ENCODE measurements at places on chromosomes 5 and 9.

DNA sequence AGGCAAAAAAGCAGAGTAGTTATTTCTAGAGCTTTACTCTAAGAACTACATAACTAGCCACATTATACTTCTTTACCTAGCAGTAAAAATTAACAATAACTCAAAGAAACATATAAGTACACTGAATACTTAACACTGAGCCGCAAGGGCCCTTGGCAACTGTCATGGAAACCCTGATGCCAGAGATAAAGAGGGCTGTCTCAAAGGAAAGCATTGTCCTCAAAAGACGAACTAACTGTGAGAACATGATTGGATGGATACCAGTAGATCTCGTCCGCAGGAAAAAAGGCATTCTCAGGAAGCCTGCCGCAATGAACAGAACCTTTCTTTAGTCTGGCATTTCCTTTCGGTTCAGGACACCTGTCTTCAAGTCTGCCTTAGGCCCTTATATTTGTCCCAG, 379.0 kb upstream of the SLC30A5 start:
- DNase-seq = no peak

DNA sequence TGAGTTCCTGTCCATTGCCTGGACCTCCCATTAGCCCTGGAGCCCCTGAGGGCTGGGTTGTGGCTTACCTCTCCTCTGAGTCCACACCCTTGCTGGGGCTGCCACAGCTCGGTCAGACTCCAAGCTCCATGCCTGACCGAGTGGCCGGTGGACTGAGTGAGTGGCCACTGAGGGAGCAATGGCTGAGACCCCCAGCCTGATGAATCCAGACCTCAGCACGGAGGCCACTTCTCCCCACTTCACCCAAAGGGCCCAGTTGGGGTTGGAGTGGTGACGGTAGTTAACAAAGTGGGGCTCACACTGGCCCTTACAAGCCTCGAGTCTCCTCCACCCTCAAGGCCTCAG, 28.8 kb downstream of the PDGFRB start:
- no peak for DNase-seq

GRCh38 chr5:78929833-78930232, 55.3 kb downstream of the ARSB start:
- DNase-seq = no peak

GRCh38 chr9:7777771-7778170, 21.8 kb downstream of the DMAC1 start:
- no peak for DNase-seq

DNA sequence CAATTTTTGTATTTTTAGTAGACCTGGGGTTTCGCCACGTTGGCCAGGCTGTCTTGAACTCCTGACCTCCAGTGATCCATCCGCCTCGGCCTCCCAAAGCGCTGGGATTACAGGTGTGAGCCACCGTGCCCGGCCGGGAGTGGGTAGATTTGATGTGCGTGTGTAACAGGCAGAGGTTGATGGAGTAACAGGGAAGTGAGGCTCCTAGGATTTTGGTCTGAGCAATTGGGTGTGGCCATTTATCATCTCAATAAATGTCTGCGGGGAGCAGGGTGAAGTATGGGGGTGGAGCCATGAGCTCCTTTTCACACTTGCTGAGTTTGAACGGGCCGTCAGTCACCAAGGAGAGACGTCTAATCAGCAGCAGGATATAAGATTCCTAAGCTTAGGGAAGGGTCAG, 1.2 kb upstream of the REXO4 start:
- DNase-seq = no peak

DNA sequence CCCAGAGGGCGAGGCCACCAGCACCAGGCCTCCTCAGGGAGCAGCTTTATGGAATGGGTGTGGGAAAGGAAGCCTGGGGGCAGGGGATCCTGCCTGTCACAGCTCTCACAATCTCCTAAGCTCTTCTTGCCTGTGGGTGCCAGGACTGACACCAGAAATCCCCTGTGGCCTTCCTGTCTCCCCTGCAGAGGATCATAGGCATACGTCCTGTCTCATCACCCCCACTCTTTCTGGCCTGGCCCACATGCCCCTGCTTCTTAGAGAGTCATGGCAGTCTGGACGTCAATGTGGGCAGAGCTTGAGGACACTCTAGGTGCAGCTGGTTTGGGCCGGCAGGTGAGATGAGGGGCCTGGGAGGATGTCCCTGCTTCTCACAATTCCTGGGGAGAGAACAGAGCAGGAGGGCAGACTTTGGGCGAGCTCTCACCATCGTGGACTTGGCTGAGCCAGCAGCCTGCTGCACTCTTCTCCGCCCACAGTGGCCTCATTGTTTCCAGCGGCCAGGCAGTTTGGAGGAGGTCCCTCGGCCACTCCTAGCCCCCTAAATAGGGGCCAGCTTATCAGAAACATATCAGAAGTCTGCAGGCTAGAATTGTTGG, 67.3 kb upstream of the ZFR start:
- no peak for DNase-seq

- no peak for DNase-seq
These were observed 197.9 kb downstream of the CFAP90 start for GRCh38 chr5:7653046-7653445.

GRCh38 chr9:132026932-132027585, 52.6 kb downstream of the MED27 start:
- DNase-seq = no peak

GRCh38 chr5:98110282-98110691, 663.2 kb upstream of the RGMB start:
- no peak for DNase-seq

- no peak for DNase-seq
These were observed 36.0 kb downstream of the FOXD1 start for GRCh38 chr5:73412597-73412988.

- no peak for DNase-seq
These were observed 1094.9 kb downstream of the MAT2B start for GRCh38 chr5:164600274-164600673.

DNA sequence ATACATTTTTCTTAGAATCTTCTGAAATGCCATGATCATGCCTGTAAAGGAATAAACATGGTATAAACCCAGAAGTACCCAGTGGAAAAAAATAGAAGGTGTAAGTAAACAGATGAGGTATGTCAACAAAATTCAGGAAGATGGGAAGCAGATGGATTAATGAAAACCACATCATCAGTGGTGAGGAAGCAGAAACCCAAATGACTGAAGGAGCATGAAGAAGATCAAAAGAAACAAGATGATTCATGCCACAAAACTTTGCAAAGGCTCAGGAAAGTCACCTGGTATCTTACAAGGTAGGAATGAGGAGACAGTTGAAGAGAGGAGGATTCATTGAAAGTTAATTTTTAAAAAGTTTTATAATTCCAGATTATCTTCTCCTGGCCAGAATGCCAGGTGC, 132.8 kb upstream of the PAPPA start:
- no peak for DNase-seq

DNA sequence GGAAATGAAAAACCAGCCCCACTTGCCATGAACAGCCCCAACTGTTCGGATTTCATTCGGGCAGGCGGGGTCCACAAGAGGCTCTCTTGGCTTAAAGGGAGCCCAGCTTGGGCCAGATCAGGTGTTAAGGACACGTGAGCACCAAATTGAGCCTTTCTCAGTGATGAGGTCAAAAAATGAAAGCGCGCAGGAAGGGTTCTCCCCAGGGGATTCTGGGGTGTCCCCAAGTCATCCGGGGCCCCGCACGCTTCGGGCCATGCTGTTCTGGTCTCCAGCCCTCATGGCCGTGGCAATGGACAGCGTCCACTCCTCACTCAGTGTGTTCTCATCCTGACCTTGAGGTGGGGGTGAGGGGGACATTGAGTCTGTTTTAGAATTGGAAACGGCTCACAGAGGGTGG, 10.9 kb downstream of the AK1 start:
- DNase-seq = no peak

- no peak for DNase-seq
These were observed 28.7 kb upstream of the IFNE start for GRCh38 chr9:21510806-21511205.

GRCh38 chr5:58041884-58042283, 418.0 kb downstream of the PLK2 start:
- no peak for DNase-seq

GRCh38 chr5:89281766-89282553, 399.0 kb upstream of the MEF2C start:
- no peak for DNase-seq

GRCh38 chr5:11770310-11770709, 133.9 kb downstream of the CTNND2 start:
- DNase-seq = no peak

DNA sequence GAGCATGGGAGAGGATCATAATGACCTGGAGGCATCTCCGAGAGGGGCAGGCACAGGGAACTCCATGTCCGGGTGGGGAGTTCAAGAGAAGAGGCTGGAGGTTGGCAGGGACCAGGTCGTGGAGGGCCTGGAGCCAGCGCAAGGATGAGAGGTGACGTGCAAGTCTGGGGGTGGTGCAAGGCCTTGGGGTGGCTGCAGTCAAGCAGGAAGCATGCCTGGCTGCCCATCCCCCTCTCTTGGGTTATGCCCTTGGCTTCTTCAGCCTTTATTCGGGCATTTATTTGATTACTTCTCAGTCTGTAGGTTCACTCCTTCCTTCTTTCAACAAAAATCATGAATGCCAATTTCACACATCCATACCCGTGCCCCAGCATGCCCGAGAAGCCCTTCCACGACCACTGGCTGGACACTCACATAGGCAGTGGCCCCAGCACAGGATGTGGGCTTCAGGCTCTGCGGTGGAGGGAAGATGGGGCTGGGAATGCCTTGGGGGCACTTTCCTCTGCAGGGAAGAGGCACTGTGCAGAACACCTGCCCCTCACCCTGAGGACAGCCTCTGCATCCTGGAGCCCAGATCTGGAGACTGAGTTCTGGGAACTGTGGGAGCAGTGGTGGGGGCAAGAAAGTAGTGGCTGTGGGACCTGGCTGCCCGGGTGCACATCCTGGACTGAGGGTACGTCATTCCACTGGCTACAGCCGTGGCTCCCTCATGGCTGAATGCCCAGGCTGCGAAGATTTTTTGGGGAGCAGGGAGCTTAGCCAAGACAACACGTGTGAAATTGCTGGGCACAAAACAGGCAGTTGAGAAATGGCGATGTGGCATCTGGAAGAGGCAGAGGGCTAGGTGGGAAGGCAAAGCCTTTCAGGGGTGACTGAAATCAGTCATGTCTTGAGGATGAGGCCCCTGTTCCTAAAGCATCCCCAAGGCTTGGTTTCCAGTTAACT, 38.6 kb downstream of the CRB2 start:
- no peak for DNase-seq

GRCh38 chr5:136200130-136200529, 7.2 kb upstream of the SMIM32 start:
- no peak for DNase-seq

GRCh38 chr9:112890106-112891081, at the start of gene SLC46A2:
TSS of gene SLC46A2 (minus strand) at chr9:112890876. CDS start at chr9:112890681, 195 bp downstream.
- DNase-seq = no peak

Data from activated T-cell treated with anti-CD3 and anti-CD28 coated beads for 1 hour (primary cell).